Neural progenitor cell (in vitro differentiated cells): ENCODE measurements at places on chromosomes 1 and 21.
A peak's percentile ranks its signal among the peaks of the same experiment; 100 is the strongest.

DNA sequence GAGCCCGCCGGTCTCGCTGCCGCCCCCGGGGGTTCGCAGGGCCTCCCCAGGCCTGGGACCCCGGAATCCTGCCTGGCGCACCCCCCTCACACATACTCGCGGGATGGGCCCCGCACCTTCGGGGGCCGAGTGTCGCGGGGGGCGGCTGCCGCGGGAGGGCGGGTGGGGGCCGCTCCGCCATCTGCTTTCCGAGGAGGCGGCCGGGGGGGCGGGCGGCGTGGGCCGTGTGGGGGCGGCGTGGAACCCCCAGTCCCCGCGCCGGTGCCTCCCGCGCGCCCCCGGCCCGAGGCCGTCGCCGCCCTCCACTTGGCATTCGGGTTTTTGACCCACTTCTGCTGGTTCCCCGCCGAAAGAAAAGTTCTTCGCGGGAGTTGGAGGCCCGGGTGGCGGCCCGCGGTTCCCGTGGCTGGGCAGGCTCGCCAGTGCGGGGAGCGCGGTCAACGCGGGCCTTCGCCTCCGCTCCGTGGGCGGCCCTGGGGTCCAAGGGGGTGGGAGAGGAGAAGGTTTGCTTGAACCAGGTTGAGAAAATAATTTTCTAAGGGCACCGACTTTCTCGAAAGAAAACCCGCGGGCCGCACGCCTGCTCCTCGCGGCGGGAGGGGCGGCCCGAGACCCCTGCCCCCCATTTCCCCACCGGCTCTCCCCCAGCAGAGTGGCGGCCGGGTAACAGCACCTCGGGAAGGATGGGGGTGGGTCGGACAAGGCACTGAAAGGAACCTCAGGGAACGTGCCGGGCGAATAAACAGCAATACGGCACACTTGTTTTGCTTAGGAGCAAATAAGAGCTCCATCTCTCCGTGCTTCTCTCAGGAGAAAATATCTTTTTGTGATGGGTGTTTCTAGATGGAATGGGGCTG, 1.6 kb downstream of the PHF13 start:
- peak; percentile 41 for DNase-seq

GRCh38 chr1:151989211-151989862, 4.3 kb downstream of the S100A10 start:
- DNase-seq = no peak

GRCh38 chr1:101769520-101769919, 227.2 kb downstream of the OLFM3 start:
- peak; percentile 51 for DNase-seq

DNA sequence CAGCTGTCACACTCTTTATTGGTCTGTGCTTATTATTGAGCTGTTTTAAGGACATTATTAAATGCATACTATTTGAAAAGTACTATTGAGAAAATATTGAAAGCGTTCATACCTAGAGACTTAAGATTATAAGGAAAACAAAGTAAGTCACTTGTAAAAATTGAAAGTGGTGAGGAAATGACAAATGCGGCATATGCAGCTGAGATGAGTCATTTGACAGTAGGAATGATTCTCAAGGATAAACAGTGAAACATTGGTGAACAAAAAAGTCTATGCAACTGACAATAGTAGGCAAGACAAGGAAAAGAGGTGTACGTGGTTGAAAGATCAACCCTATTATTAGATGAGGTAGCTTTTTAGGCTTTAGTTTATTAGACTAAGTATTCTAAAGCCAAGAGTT, 82.6 kb upstream of the MAP10 start:
- DNase-seq = no peak

DNA sequence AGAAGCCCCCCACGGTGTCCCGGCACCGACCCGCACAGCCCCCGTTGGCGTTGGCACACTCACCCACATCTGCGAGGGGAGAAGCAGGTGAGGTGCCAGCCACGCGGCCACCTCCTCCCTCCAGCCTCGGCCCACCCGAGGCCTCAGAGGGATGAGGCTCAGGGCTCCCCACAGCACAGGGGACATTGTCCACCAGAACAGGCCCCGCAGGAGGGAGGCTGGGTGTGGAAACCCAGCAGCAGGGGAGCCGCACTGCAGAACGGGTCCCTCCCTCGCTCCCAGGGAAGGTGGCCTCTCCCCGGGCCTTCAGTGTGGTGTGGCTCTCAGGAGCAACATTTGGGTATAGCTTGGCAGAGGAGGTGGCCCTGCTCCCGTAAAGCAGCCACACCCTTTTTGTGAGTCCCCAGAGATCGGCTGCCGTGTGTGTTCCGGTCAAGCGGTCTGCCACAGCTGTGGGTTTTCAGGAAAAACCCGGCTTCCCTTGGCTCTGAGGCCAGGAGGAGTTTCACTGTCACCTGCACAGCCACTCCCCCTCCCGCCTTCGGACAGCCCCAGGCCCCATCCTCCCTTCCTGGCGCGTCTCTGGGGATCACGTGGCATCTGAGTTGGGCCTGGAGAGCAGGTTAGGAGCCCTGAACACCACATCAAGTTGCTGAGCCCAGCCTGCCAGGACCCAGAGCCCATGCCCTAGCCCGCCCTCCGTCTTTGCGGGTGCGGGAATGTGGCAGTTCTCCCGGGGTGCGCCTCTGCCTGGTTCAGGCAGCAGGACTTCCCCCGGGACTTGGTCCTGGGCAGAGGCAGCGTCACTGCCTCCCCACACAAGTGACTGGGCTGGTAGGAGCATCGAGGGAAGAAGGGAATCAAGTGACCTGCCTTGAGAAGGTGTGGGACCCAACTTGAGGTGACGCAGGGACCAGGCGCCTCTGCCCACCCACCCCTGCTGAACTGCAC, 64.0 kb downstream of the MEGF6 start:
- DNase-seq = peak; percentile 28

DNA sequence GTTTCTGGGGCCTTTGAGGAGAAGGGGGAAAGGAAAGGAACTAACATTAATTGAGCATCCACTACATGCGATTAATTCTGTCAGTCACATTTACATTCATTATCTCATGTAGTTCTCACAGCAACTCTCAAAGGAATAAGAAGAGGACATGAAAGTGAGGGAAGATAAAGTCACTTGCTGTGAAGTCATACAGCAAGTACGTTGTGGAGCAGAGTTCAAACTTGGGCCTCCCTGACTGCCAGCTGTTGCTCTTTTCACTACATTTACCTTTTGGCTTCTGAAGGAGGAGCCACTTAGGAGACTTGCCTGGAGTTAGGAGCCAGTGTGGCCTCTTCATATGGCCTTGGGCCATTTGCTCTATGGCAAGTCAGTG, 6.2 kb downstream of the ZNF691 start:
- no peak for DNase-seq

GRCh38 chr1:19815801-19816736, 986 bp upstream of the RNF186 start:
- DNase-seq = no peak

- no peak for DNase-seq
Observed at GRCh38 chr1:91791691-91792488, 94.1 kb downstream of the TGFBR3 start.

GRCh38 chr1:66607458-66607857, 73.5 kb downstream of the SGIP1 start:
- peak; percentile 28 for DNase-seq

GRCh38 chr1:36703526-36704208, 221.0 kb upstream of the CSF3R start:
- peak; percentile 90 for DNase-seq

- DNase-seq = no peak
Observed at GRCh38 chr1:43174873-43175272, 2.7 kb downstream of the CFAP57 start.

GRCh38 chr1:11804666-11805421, 920 bp downstream of the MTHFR start:
- peak; percentile 28 for DNase-seq

GRCh38 chr1:212542761-212543187, 65.8 kb upstream of the ATF3 start:
- no peak for DNase-seq

DNA sequence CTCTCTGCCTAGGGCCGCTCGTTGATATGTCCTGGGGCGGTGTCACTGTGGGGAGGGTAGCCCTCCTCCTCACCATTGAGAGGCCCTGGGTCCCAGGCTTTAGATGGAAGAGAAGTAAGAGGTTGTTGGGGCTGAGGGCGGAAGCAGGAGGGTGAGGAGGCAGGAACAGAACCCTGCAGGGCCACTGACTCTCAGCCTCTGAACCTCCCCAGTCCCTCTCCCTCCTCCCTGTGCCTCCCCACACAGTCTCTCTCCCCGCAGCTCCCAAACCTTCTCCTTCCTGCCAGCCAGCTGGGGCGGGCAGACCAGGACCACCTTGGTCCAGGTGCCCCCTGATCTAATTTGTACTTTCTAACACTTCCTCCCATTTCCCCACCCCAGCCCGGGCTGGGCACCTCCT, 14.3 kb upstream of the FAM131C start:
- DNase-seq = no peak

DNA sequence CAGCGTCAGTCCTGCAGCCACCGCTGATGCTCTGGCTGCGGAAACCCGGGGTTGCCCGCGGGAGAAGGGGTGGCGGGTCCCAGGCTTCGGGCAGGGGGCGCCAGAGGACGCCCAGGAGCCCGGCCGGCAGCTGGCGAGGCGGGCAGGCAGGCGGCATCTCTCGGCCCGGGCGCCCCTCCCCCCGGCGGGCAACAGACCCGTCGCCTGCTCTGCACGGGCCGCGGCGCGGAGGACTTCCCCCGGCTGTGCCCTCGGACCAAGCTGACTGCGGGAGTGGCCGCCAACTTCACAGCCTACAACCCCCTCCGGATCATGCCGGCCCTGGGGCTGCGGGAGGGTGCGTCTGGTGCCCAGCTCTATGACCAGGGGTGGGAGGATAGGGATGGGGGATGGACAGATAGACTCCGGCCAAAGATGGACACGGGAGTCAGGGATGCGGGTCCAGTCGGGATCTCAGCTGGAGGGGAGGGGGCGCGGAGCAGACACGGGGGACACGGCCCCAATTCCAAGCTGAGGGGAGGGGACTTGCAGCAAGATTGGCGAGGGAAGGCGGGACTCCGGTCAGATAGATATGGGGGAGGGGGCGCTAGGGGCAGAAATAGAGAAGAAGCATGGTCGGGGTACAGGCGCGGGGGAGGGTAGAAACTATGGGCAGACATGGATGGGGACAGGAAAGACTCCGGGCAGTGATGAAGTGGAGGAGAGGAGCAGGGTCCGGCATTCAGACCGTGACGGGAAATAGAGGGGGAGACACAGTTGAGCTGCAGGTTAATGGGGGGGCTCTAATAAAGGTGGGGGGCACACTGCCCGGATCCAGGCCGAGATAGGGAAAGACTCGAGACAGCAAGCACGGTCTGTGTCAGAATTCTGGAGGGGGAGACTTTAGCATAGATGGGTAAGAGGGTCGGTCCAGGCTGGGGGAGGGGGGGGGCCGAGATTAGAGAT, 1.1 kb downstream of the ADGRB2 start:
- DNase-seq = peak; percentile 94

GRCh38 chr21:31756787-31757186, 24.9 kb upstream of the SCAF4 start:
- DNase-seq = no peak

DNA sequence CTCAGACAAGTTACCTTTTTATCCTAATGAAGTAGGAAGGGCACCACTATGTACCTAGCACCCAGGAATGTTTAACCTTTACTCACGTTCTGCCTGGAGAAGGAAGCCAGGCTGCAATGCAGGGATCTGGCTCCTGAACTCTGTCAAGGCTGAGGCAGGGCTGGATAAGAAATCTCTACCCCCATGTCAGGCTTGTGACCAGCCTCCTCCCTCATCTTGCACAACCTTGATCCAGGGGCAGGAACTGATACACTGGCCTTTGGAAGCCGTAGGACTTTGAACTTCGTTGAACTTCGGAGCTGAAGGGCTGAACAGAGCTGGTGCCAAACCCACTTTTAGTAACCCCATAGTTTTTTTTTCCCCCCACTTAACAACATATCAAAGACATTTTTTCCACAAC, 8.0 kb upstream of the AKR1A1 start:
- no peak for DNase-seq
